ENCODE measurements at places on chromosomes 7 and 10.

- no peak for DNase-seq
These were observed 1089.5 kb upstream of the LRRN3 start for GRCh38 chr7:110001254-110001938.

DNA sequence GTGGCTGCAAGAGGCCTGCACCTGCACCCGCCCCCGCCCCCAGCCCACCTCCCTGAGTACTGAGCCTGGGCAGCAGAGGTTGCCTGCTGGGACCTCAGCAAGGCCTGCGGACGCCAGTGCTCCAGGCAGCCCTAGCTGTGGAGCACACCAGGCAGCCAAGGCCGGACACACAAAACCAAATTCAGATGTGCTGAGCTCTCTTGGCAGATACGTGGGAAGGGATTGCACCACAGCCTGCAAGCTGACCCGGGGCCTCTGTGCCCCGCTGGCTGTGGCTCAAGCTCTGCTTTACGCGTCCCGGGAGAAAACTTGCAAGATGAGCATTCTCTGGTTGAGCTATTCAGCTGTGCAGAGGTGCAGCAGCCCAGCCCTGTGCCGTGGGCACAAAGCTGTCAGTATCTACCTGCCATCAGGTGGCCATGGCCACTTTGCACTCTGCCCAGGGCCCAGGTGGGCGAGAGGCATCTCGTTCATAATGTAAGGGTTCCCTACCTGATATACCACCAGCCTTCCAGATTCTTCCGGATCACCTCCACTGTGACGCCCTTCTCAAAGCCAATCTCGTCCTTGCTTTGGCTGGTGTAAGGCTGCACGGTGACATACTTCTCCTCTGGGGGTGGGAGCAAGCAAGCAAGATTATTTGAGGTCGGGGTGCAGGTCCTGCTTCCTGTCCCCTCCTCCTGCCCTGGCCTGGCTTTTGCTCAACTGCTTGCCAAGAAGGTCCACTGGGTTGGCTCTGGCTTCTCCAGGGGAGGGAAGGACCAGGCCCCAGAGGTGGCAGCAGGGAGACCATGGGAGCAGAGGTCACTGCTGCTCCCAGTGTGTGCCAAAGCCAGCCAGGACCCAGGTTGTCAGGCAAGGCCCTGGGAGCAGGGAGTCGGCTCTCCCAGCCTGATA is 123.4 kb downstream of the NEURL1 start:
- DNase-seq: no peak

DNA sequence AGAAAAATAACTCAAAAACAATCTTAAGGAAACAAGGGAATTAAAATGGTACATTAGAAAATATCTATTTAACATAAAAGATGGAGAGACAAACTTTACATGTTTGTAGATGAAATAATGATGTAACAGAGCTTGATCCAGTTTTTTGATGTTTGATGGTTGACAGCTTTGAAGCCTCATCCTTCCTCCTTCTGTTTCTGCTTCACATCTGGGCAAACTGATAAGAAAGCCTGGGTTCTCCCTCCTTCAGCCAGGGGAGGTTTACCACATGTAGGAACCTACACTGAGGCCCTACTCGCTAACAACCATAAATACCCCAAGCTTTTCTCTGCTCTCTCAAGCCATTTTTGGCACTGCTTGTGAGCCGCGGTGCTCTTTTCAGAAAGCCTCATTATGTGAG is 82.8 kb upstream of the ZNF32 start:
- DNase-seq: no peak

DNA sequence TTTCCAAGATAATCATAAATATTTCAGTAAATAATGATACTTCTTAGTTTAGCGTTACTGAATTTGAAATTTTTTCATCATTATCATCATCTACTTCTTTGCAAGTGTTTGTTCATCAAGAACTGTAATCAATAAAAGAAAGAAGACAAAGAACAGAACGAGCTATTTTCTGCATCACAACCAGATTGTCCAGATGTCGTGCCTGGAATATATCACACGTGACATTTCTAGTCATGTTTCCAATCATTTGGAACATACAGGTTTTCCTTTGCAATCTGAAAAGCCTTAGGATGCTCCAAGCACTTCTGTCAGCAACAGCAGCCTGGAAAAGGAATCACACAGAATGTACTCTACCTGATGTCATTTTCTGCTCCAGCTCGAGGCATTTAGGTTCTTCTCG is 107.4 kb downstream of the FAM107B start:
- DNase-seq: no peak

DNA sequence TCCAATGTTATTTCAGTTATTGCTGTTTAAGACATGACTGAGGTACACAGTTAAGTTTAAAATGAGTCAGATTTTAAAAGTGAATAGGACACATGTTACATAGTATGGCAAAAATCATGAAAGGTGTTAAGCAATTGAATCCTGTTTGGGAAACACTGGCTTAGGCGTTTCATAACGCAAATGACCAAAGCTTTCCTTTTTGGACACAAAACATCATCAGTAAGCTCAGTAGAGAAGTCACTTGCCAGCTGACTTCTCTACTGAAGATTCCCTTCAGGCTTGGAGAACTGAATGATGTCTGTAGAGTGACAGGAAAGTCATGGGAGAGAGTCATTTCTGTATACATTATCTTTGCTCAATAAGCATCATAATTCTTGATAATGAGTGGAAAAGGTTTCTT is 64.4 kb upstream of the RSBN1L start:
- no peak for DNase-seq

DNA sequence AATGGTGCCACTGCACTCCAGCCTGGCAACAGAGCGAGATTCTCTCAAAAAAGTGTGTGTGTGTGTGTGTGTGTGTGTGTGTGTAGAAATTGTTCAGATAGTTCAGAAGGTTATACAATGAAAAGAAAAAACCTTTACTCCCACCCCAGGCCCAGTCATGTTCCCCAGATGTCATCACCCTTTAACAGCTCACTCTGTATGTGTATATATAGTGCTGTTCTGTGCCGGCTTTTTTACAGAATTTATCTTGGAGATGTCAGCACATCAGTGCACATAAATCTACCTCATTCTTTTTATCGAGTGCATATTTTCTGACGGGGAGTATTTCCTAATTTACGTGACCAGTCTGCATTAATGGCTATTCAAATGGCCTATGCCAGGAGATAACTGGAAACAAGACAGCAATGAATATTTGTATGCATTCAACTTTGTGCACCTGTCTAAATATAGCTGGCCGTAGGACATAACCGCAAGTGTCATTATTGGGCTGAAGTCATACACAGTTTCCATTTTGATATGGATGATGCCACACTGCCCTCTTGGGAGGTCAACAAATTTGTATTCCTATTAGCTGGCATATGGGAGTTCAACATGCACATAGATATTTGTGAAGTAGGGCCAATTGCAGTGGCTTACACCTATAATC is 11.7 kb downstream of the NIPSNAP2 start:
- DNase-seq: no peak

- DNase-seq: no peak
These were observed 172.3 kb downstream of the MDFIC start for GRCh38 chr7:115094163-115094562.

DNA sequence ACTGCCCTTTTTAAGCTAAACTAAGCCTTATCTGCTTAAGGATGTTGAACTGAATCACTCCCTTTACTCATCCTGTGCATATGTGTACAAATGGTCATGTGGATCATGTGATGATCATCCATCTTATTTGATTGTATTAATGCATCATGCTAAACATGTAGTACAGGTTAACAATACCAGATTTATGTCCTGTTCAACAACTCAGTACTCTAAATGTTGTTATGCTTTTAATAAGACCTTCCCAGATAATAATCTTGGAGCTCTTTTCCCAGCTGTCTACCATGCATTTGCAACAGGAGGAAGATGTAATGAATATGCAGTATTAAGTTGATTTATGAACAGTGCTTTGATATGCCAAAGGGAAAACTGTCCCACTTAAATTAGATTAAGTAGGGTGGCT is 318.0 kb downstream of the BICC1 start:
- no peak for DNase-seq

GRCh38 chr10:102906507-102906906 is 11.6 kb upstream of the CNNM2 start:
- no peak for DNase-seq

DNA sequence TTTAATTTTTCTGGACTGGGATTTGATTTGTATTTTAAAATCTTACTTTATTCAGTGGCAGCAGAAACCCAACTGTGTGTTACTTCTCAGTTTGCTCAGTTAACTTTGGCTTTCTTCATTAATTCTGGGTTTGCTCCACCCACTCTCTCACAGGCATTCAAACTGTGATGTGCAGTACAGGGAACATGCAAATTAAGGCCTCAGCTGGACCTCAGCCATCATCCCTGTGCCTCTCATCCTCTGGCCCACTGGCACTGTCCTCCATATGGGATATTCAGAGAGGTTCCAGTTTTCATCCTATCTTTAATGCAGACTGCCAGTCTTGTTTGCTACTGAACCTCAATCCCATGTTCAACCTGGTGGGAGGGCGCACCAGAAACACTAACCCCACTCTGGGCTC is 743.4 kb upstream of the IGFBP3 start:
- no peak for DNase-seq

DNA sequence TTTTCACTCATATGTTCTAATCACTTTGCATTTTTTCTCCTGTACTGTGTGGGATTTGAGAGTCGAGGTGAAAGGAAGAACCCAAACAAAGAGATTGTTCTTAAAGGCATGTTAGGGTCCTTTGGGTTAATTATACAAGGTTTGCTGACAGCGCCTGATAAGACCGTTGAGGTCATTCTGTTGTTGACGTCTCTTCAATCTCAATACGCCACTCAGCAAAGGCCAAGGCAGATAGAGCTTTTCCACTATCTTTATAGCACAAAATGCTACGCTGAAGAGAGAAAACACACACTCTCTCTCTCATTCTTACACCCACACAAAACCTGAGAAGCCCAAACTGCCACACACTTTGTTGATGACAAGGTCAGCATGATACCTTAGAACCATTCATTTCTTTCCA is 228.7 kb downstream of the CNTNAP2 start:
- no peak for DNase-seq

DNA sequence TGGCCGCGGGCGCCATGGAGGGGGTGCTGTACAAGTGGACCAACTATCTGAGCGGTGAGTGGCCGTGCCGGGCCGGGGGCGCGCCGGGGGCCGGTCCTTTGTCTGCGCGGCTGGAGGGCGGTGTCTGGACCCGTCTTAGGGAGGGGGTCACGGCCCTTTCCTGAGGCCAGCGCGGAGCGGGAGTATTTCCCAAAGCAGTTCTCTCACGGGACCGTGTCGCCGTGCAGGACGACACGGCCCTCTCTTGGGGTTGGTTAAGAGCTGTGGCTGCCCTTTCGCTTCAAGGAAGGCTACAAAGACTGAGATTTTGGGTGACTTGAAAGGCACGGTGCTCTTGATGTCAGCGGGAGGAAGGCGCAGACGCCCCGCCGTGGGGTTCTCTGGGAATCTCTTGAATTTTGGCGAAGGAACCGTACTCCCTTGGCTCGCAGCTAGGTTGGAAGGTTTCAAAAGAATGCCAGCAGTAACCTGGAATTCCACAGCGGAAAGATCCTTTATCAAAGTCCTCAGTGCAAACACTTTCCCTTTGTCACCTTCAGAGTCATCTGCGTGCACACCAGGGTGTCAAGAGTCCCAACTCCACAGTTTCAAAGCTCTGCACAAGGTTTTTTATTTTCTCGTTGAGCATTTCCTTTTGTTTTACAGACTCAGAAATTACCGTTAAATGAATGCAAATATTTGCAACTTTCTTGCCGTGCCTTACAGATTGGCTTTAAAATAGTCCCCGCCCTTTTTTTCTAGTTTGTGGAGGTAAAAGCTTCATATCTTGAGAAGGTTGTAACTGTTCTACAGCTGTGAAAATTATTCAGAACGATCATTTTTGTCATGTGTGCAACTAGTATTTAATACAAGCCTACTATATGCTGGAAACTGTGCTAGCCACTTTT is 780 bp downstream of the PLEKHA8 start:
- peak; percentile 60 for DNase-seq

- DNase-seq: no peak
These were observed 38.0 kb upstream of the GPAM start for GRCh38 chr10:112221545-112221944.

DNA sequence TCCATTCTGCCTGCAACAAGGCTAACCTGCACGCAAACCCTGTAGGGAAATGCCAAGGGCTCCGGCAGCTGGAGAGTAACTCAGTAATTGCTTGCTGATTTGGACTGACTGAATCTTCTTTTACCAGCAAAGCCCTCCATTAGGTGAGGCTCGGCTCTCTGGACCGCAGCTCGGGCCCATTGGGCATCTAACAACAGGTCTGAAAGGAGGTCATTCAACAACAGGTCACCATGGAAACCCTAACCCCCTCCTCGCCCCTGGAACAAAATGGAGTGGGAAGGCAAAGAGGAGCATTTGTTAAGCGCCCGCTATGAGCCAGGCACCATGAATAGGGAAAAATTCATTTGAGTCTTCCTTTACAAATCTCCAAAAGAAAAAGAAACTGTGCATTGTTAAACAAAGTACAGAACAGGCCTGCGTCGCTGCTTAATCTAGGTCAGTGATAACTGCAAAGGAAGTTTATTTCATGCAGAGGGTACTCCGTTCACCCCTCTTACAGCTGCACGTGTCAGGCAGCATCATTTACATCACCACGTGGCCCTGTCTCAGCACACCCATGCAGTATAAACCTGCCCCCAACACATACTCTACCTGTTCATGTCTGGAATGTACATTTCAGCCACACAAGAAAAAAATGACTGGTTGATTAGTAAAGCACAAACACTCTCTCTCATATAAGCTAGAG is 248.8 kb upstream of the NEBL start:
- no peak for DNase-seq

DNA sequence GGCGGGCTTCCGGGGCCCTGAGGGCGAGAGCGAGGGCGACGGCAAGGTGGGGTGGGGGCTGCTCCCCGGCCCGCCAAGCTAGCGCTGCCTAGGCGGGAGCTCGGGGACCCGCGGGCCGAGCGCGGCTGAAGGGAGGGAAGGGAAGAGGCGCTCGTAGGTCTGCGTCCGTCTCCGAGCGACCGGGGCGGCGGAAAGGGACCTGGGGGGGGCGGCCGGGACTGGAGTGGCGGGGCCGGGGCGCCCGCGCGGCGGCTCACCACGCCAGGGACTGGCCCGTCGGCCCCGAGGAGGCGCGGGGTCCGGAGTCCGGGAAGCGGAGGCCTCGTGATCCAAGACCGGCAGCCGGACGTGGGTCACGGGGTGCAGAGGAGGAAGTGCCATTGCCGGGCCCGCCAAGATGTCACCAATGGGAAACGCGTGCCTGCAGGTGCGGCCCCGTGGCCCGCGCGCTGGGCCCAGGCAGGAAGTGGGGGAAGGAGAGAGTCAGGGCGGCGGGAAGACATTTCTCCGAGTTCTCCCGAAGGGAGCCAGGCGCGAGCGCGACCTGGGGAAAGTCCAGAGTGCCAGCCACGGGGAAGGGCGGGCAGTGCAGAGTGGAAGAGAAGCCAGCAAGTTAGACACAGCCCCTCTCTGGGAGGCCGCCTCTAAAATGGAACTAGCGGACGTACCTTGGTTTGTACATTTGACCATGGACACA is 11.9 kb downstream of the HNRNPF start:
- peak; percentile 93 for DNase-seq

DNA sequence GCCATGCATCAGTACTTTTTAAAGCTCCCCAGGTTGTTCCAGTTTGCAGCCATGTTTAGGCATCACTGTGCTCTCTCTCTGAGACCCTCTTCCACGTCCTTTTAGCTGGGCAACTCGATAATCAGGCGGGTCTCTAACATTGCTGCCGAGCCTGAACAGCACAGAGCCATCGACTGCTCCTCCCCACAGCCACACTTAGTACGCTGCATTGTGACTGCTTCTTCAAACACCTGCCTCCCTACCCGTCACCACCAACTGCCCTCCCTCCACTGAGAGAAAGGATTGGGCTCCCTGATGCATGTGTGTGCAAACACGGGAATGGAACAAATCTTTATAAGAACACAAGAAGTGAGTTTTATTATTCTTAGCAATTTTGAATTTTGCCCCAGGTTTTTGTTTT is 11.4 kb upstream of the TACR2 start:
- DNase-seq: no peak

- DNase-seq: no peak
These were observed 34.6 kb upstream of the AOAH start for GRCh38 chr7:36758879-36759278.
